ENCODE measurements at places on chromosomes 2 and 18. TPM values are rescaled to one million over a fixed set of nuclear protein-coding genes. Genes with fewer than 3 reads are reported as not detected.

Gene ZNF385B
- total RNA-seq, result not detected

Gene PKP4
- 79.3 TPM for total RNA-seq

Gene ASPRV1
- total RNA-seq, result 0.73 TPM

Gene LRATD1
- not detected for total RNA-seq

Gene ZNF512
- total RNA-seq, result 61.3 TPM
